ENCODE measurements at places on chromosomes 7 and 10. TPM values are rescaled to one million over a fixed set of nuclear protein-coding genes. Genes with fewer than 3 reads are reported as not detected.

VWDE gene
- total RNA-seq = 0.63 TPM

KEL gene
- total RNA-seq = 3.8 TPM

MMD2 gene
- total RNA-seq = 2.2 TPM

GNG11 gene
- 3.8 TPM for total RNA-seq

OGDHL gene
- total RNA-seq = 7.5 TPM

SPDYE5 gene
- total RNA-seq = not detected

ERVW-1 gene
- total RNA-seq = not detected

TMEM26 gene
- 0.31 TPM for total RNA-seq

GPR26 gene
- 2.8 TPM for total RNA-seq

SPDYE8 gene
- total RNA-seq = not detected

TAF3 gene
- 5.9 TPM for total RNA-seq

IDI2 gene
- total RNA-seq = not detected

FIGNL1 gene
- total RNA-seq = 43.8 TPM

TLX1 gene
- total RNA-seq = not detected

ST8SIA6 gene
- total RNA-seq = 11.6 TPM

HTR5A gene
- 0.94 TPM for total RNA-seq

HOXA13 gene
- not detected for total RNA-seq

GPR158 gene
- total RNA-seq = 7.8 TPM

CLCN1 gene
- total RNA-seq = not detected

PPP1R9A gene
- total RNA-seq = 109 TPM

ZDHHC16 gene
- total RNA-seq = 40.7 TPM

COL13A1 gene
- total RNA-seq = 5.0 TPM

CRTAC1 gene
- 5.0 TPM for total RNA-seq

ARHGEF35 gene
- 1.6 TPM for total RNA-seq

MRM2 gene
- total RNA-seq = 13.1 TPM

UPK3B gene
- total RNA-seq = 0.63 TPM

ASZ1 gene
- not detected for total RNA-seq

ZMYND11 gene
- 149 TPM for total RNA-seq

RBP4 gene
- total RNA-seq = 5.6 TPM

TFR2 gene
- total RNA-seq = 6.6 TPM

HDAC9 gene
- total RNA-seq = 195 TPM

CYP2C18 gene
- total RNA-seq = not detected

FAM25A gene
- total RNA-seq = not detected

AOAH gene
- total RNA-seq = 5.0 TPM

AGR3 gene
- total RNA-seq = not detected

ZNF37A gene
- 56.0 TPM for total RNA-seq

STAMBPL1 gene
- 15.0 TPM for total RNA-seq

UFSP1 gene
- 2.5 TPM for total RNA-seq

ITPRID1 gene
- 5.3 TPM for total RNA-seq

Data from parietal lobe (tissue), 2 donors.